NCI-H146 (cell line): ENCODE measurements at places on chromosomes 6 and 20.

GRCh38 chr6:89828988-89829471, 650 bp upstream of the CASP8AP2 start:
- DNase-seq: peak; percentile 78

GRCh38 chr6:117329926-117330325, 64.6 kb downstream of the VGLL2 start:
- DNase-seq: no peak

GRCh38 chr6:165636402-165637048, 26.5 kb downstream of the PDE10A start:
- DNase-seq: no peak

DNA sequence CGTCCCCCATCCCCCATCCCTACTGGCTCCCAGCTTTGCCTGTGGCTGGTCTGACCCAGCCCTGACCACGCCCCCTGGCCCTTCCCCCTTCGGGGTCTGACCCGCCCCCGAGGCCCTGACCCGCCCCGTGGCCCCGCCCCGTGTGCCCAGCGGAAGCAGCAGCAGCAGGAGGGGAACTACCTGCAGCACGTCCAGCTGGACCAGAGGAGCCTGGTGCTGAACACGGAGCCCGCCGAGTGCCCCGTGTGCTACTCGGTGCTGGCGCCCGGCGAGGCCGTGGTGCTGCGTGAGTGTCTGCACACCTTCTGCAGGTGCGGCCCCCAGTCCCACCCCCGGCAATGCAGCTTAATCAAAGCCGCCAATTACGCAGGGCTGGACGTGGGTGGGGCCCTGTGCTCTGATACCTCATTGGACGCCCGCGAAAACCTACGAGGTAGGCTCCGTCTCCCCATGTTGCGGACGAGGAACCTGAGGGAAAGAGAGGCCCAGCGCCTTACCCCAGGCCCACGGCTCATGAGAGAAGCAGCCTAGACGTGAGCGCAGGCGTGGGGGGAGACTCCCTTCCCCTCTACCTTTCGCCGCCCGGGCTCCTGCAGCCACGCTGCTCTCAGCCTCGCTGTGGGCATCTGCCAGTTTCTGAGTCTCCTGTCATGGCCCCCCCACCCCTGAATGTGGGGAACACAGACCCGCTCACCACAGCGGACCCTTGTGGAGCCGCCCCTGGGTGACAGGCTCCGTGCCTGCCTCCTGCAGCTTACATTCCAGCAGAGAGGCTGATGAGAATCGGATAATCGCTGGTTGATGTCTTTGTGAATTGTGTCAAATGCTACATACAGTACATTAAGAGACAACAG, 12.8 kb downstream of the RBCK1 start:
- peak; percentile 43 for DNase-seq

DNA sequence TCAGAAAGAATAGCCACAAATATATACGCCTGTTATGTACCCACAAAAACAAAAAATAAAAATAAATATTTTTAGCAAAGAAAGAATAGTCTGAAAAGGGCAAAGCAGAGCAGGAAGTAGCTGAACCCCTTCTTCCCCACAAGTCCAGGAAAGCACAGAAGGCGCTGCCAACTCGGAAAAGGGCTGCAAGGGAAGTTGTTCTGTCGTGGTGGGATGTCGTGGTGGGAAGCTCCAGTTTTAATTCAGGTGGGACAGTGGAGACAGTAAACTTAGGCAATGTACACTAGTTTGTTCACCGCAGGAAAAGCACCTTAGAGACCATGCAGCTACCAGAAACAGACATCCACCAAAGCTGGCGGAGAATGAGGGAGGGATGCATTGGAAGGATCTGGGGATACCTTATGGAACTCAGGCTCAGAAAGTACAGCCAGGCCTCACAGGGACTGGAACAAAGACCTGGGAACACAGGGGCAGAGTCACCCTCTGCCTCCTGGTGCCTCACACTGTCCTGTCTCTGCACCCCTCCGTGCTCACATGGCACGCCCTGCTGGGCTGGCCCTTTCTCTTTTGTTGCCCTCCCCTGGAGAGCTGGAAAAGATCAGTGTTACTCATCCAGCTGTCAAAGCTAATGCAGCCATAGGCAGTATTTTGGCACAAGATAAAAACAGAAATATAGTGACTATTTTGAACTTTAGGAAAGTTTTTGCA, 3.3 kb upstream of the APMAP start:
- DNase-seq: peak; percentile 78

DNA sequence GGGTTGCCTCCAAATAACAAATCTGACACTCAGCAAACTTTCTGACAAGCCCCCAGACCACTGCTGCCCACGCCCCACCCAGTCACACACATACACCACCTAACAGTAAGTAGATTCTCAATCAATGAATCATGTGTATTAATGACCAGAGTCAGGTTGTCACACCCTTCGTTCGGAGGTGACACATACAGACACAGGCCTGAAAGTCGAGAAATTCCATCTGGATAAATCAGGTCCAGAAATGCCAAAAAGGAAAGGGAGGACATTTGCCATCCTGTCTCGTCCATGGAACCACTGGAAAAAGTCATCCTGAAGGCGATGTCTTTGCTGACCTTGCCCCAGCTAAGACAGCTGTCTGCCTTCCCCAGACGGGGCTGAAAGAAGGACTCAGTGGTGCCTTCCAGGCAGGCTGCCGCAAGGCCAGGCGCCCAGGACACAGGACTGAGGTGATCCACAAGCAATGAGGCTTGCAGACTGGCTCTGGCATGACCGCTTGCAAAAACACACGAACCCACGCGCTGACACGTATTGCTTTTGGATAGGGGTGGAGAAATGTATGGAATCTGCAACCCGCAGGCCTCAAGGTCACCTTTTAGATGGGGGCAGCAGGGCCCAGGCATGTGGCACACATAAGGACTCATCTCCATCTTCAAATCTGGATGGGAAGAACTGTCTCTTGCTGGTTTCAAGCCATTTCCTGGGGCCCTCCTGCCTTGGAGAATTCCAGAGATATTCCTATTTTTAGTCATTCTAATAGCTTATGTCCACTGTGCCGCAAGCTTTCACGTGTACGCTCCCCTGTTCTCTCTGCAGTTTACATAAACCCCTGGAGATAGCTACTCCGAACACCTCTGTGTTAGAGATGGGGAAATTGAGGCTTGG, 9.0 kb downstream of the NFATC2 start:
- no peak for DNase-seq

DNA sequence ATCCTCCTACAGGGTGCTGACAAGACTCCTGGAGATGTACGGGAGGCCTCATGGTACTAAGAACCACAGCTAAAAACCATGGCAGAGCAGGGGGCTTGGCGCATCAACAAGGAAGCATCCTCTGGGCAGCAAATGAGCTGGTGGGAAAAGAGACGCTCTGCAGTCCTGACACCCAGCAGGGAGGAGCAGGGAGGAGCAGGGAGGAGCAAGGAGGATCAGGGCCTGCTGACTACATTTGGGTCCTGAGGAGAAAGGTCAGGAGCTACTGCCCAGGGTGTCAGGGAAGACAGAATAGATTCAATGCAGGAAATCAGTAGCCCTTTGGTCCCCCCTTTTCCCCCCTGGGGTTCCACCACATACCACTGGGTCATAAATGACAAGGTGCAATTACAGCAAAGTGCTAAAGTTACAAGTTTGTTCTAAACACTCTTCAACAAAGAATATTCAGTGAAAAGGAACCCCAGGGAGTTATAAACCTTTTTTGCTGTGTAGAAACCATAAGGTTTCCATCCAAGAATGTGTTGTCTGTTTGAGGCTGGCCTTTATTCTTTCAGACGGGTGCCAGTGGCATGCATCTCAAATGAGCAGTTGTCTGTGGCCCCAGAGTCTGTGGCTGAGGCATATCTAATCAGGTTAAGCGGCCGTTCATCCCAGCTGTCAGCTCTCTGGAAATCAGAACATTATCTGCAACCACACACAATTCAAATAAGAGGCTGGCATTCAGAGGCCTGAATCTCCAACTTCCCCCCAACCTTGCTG, 325.0 kb downstream of the CDC5L start:
- no peak for DNase-seq
